ENCODE measurements at places on chromosomes 2 and 18.

DNA sequence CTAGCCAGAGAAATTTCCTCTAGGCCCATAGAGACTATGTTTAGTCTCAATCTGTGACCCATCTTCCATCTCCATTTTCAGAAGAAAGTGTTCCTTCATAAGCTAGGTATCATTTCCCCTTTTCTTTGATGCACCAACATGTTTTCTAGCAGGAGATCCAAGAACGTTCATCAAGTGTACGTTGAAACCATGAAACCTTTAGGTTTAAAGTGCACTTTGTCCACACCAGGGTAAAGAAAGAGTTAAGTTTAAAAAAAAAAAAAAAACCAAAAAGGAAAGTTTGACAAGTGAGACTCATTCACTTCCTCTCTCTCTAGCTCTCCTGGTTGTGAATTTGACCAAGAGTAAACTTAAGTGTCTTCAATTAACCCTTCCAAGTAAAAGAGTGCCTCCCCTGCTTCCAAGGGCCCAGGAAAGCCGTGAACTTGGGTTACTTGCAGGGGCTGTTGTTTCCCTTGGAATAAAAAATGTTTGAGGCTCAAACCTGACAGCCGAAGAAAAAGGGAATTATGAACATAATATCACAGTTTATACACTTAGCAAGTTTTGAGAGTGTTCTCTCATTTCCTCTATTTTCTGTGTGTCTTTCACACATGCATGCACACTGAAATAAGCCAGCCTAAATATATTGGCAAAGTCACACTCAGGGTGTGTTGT, 56.7 kb downstream of the LBH start:
- no peak for DNase-seq

GRCh38 chr2:206225435-206226232, 48.8 kb upstream of the ZDBF2 start:
- no peak for DNase-seq

DNA sequence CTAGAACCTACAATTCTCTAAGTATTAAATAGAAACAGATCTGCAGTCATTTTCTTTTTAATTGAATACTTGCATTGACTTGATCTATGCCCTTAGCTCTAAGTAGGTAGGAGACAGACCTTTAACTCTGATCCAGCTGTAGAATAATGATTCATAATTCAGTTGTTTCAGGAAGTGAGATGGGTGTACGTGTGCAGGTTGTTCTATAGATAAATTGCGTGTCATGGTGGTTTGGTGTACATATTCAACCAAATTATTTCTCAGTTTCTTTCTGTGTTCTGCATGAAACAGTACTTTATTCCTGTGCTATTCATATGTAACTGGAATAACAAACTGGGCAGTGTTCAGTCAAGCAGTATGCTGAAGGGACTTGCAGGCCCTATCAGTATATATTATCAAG, 34.3 kb upstream of the CD226 start:
- no peak for DNase-seq

- DNase-seq: no peak
Measured at GRCh38 chr2:170213651-170214050, 35.7 kb downstream of the MYO3B start.

DNA sequence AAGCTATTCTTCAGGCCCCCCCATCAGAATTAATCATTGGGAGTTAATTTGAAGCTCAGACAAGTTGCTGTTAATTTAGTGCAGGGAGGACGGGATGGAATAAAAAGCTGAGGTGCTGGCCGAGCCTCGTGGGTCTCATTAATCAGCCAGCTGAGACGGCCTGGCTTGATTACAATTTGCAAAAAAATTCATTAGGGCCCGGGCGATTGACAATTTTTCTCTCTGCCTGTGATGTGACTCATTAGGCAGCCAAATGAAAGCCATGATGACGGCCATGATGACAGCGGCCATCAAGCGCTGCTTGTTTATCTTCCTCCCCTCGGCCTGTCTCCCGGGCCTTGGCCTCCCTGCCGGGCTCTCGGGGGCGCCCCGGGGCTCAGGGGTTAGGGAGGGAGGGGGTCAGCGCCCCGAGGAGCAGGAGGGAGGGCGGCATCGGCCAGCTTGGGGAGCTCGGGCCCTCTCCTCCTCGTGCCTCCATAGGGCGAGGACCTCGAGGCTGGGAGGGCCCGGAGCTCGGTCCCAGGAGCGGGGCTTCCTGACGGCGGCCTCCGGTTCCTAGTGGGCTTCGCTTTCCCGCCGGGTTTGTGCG, 5.2 kb downstream of the GBX2 start:
- no peak for DNase-seq

GRCh38 chr2:126933711-126934091, 35.0 kb downstream of the TEX51 start:
- DNase-seq: no peak

DNA sequence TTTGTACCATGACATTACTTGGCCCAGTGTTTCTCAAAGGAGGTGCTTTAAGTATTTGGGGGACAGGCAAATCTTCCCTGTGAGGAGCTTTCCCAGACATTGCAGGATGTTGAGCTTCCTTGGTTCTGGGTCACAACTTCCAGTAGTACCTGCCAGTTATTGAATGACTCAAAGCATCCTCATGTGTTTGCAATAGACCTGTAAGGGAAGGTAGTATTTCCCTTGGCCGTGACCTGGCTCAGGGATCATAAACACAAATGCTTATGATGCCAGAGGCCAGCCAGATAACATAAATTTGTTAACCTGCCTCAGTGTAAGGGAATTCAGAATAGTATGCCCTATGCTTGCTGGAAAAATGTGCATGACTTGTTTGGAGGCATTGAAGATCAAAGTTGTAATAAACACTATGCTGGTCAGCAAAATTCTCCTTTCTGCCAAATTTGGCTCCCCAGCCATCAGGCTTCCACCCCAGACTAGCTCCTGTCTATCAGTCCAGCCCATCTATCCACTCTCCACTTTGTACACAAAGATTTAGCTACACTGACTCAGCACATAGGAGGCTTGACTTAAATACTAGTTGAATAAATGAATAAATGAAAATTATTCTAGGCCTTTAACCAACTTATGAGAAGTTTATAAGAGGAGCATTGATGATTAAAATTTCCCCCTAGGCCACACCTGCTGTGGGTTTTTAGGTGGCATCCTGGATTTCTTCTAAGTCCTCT, 102.0 kb upstream of the EFEMP1 start:
- DNase-seq: no peak

DNA sequence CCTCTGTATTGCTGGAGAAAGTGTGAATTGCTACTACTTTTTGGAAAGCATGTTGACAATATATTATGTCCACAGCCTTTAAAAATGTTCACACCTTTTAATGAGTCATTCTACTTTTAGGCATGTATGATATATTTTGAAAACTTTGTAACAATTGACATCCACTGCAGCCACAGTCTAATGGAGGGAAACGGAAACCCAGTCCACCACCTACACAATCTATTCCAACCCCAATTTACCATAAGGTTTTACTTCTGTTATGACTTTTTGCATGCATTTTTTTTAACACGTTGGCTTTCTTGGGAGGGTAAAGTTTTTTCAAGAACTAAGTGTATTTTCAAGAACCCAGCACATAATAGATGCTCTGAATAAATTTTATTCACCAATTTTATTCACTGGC, 38.5 kb upstream of the ATP8B1 start:
- no peak for DNase-seq

DNA sequence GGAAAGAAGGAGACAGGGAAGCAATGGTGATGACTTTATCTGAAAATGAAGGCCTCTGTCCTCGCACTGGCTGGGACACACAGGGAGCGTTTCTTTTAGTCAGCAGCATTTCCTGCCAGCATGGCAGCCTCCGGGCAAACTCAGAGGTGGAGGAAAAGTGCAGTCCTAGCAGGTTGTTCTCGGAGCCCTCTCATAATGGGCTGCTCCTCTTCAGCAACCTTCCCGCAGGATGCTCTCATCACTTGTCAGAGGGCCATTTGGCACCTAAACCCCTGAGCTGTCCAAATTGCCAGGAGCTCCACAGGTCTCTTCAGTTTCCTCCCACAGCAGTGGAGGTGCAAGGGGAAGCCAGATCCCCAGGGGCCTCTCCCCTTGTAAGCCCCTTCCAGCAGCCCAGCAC, 6.2 kb downstream of the STK39 start:
- no peak for DNase-seq

DNA sequence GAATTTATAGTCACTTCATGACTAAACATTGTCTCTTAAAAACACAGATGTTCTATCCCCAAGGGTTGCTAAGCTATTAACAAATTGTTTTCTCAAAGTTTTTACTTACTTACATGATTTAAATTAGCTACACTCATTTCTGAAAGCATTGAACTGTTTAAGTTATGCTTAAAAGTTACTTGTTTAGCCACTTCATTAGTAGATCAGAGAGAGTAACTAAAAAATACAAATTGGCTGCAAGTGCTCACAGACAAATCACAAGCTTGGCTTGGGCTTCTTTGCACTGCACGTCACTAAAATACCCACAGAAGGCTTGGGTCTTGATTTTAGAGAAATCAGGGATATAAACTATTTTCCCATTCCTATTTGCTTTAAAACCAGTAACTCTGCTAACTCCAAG, 114.1 kb upstream of the SMAD7 start:
- DNase-seq: no peak

GRCh38 chr2:38933653-38934052, 44.0 kb downstream of the ARHGEF33 start:
- no peak for DNase-seq

- DNase-seq: no peak
Measured at GRCh38 chr2:61419570-61419969, 51.3 kb downstream of the USP34 start.

GRCh38 chr18:76467371-76468190, 27.5 kb downstream of the ZNF516 start:
- DNase-seq: no peak

DNA sequence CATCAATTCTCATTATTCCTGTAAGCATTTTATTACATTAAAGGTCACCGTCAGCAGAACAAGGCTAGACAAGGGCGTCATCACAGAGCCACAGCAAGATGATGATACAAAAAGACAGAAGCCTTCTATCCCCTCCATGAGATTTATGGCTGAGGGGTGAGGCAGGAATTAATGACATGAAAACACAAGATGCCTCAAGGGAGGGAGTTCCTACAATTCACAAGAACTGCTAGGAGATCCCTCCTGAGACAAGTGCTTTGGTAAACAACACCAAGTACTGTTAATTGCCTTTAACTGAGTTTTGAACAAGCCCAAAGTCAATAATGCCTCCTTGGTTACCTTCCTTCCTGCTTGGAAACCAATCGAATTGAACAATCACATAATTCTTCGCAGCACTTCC, 14.1 kb downstream of the ADD2 start:
- no peak for DNase-seq

GRCh38 chr18:22221350-22221749, 52.0 kb downstream of the GATA6 start:
- DNase-seq: no peak

DNA sequence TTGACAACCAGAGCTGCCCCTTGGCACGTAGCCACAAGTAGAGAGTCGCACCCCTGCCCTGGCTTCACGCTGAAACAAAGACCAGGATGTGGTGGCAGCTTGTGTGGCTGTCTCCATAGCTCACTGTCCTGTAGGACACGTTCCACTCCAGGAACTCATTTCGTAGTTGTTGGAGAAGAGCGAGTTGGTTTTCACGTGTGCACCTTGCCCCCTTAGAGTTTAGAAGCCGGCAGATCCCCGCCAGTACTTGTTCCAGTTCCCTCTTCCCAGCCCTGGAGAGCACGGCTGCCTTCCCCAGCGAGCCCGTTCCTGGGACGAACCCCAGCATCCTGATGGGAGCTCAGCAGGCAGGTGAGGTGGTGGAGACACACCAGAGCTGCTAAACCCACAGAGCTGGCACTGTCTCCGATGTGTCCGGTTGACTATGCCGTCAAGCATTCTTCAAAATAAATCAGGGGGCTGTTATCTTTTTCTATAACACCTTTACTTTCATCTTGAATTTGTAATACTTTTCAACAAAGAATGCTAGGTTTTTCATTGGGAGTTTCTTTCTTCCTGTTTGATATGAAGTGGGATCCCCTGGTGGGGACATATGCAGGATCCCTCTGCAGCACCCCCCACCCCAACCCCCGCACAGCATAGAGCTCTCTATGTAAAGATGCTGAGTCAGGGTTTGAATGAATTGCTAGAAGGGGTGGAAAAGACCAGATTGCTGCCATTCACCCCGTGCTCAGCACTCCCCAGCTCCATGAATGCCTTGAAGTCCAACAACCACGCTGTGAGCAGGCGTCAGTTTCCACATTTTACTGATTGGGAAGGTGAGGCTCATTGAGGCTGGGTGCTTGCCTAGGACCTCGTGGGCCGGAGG, 44.5 kb downstream of the GREB1 start:
- DNase-seq: no peak

DNA sequence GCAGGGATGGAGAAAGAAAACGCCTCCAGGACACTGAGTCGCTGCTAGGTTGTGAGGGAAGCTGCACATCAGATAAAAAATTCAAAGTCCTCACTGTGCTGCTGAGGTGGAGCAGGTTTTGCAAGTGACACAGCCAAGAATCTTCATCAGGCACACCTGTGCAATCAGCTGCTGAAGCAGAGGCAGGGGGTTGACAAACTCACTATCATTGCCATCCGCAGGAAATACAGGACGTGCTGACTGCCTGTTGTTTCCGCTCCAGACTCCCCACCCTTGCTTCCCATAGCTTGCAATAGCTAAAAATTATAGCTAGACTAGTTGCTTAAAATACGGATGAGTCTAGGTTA, 147.8 kb upstream of the FHL2 start:
- DNase-seq: no peak

GRCh38 chr2:118763797-118764196, 83.7 kb downstream of the EN1 start:
- no peak for DNase-seq

DNA sequence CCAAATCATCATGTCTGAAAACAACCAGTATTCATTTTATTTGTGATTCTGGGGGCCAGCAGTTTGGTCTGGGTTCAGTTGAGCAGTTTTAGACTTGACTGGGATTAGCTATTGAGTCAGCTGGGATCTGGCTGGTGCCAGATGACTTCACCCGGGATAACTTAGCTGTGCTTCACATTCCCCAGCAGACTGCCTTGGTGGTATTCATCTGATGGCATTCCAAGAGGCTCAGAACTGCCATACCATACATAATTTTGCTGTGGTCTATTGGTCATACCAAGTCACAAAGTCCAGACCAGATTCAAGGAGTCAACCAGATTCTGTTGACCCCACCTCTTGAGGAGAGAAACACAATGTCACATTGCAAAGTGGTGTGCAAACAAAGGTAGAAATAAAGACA, 7.8 kb upstream of the FSHR start:
- DNase-seq: no peak
